ENCODE measurements at places on chromosomes 6 and 20.

DNA sequence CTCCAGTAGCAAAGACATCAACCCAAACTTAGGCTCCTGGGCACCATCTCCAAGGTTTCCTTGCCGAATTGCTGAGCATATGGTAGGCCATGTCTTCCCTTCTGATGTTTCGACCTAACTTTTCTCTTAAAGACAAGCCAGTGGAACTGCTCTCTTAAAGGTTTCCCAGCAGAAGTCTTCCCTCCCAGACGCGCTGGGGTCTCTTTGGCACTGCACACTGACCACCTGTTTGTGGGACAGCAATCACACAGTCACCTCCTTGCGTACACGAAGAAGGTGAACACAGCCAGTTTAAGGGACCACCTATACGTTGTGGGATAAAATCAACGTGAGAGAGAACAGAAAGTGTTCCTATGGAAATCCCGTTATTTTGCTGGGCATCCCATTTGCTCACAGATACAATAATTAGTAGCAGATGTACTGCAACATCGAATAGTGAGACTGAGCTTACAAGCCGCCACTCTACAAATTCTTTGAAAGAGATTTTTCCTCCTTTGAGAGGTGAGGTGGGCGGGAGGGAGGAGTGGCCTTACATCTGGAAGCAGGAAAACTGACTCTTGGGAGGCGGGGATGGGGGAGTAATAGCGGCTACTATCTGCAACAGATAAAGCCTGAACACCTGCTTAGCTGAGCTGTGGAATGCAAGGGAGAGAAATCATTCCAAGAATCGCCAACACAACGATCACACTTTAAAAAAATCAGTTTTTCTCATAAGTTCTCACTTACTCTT lies 9.9 kb downstream of the GRIK2 start:
- no peak for DNase-seq

GRCh38 chr6:33343953-33344611 lies 26.5 kb upstream of the ZBTB22 start:
- DNase-seq, result no peak

DNA sequence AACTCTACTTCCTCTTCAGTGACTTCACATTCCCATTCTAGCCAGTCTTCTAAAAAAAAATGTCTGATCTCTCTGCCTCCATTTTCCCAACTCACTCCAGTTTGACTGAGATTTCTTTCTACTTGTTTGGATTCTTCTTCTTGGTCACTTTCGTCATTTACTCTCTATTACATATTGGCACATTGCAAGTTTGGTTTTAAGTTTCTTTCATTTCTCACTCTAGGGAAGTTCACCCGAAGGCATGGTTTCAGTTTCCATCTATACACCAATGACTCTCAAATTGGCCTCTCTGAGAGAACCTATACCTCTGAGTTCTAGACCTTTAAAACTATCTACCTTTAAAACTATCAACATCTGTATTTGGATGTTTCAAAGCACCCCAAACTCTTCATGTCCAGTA lies 51.3 kb downstream of the CD109 start:
- DNase-seq, result no peak

DNA sequence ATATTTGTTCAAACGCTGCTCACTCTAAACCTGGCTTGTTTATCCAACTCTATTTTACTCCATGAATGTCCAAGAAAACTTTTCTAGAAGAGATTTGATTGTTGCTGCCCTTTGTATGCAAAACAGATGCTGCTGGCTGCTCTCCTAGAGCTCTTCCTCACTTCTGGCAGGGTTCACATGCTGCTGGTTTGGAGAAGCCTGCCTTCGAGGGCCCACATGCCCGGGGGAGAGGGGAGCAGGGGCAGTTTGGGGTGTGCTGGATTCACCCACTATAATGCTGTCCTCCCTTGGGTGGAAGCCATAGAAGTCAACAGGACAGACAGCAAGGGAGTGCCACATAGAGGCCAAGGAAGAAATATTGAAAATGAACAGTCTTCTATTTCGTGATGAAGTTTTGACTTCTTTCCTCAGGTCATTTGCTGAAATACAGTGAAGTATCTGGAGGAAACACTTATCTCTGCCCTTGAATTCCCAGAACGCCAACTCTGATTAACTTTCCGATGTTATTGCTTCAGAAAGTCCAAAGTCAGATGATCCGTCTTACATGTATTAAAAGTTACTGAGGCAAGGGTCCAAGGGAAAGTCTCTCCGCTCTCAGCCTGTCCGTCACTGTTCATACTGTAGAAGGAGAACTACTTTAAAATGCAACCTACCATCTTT lies 32.4 kb downstream of the LY86 start:
- DNase-seq, result no peak

DNA sequence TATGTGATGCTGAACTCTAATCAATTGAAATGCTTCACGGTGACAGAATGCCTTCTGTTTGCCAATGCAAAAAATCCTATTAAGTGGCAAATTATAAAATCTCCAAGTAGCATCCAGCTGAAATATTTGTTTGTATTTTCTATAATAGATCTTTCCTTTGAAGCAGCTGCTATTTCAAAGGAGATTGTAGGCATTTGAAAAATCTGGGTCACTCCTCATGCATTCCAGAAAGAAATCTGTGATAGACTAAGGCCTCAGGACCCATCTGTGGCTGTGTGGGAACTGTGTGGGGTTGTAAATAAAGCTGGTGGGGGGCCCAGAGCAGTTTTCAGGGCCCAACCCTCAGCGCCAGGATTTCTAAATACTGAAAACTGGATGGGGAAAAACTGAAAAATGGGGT lies 216.9 kb upstream of the ARG1 start:
- no peak for DNase-seq

DNA sequence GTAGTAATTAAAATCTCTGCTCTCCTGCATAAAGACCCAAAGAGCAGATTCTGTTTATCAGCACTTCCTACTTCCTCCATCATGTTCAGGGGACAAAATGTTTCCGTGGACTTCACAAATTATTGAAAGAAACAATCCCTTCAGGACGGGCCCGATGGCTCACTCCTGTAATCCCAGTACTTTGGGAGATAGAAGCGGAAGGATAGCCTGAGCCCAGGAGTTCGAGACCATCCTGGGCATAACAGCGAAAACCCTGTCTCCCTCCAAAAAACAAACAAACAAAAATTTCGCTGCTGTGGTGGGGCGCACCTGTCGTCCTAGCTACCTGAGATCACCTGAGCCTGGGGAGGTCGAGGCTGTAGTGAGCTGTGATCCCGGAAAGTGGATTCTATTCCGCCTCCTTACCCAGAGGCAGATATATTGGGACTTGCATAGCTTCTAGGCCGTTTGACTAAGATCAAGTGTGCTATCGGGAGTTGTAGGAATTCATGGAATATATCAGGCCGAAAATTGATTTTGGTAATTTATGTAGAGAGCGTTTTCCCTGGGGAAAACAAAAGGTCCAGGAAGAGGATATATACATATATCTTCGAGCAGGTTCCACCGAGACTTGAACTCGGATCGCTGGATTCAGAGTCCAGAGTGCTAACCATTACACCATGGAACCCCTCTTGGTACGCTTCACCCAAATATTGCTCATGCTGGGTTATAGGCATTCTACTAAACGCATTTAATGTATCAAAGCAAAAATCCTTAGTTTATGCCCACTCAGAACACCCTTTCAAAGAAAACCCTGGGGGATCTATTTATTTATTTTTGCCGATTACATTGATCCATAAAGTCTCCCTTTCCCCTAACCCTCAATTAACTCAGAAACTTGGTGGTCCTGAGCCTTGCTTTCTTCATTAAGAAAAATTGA lies 74.5 kb upstream of the ZNF184 start:
- peak; percentile 32 for DNase-seq

GRCh38 chr20:2865630-2866029 lies 7.7 kb upstream of the PTPRA start:
- DNase-seq, result no peak

- DNase-seq, result no peak
Observed at GRCh38 chr6:151961809-151962208, 154.3 kb downstream of the ESR1 start.

- no peak for DNase-seq
Observed at GRCh38 chr6:159487636-159488035, 205.4 kb downstream of the SOD2 start.

GRCh38 chr6:13881621-13882165 lies 43.1 kb upstream of the RNF182 start:
- no peak for DNase-seq

DNA sequence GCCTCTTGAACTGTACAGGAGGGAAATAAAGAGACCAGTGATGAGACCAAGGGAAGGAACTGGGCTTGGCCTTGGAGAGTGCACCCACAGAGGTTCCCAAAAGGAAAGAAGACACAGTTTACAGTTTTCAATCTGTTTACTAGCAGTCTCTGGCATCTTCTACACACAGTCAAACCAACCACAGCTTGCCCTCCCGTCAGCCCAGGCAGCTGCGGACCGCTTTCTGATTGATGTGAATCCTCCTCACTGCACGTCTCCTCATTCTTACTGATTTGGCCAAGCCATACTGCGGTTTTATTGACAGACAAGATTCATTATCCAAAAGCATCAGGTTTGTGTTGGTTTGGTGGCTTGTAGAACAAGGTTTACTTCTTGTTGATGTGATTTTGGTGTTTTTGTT lies 104.5 kb upstream of the ASF1A start:
- no peak for DNase-seq

- no peak for DNase-seq
Observed at GRCh38 chr20:17960927-17961586, 7.5 kb downstream of the SNX5 start.

DNA sequence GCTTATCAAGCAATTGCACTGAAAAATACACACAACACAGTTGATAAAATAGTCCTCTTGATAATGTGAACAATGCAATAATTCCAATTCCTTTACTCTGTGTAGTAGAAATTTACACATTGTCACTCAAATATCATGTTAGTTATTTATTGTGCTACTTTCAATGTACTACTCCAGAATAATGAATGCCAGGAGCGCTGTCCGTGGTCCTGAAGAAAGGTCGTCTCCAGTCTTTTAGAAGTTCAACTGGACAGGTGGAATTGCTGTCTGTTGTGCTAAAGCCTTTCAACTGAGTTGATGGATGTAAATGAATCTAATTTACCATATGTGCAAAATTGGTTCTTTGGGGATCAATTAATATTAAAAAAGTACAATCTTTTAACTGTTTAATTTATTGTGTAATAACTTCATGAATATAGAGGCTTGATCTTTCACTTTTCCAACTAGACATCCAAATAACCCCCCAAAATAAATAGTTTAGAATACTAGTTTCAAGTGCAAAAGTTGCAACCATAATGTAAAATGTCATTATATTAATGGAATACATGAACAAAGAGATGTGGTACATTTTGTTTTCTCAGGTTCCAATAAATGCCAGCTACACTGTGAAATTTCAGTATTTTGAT lies 3.2 kb downstream of the GRIK2 start:
- DNase-seq, result peak; percentile 21

- no peak for DNase-seq
Observed at GRCh38 chr20:3461211-3461771, 9.5 kb upstream of the ATRN start.

DNA sequence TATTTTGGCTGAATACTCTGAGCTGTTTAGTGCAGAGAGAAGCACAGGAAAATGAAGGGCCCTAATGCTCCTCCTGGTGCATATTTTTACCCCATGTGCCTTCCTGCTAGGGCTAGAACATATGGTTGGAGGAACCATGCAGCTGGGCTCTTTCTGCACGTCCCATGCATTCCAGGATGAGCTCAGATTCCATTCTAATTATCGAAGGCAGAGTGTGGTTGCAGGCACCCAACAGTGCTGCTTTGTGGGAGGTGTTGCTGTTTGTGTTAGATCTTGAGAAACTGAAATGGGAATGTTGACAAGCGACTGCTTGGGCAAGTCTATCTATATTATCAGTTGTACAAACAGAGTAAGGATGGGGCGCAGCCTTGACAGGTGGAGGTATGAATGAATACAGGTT lies 419.5 kb downstream of the DHX35 start:
- DNase-seq, result no peak

GRCh38 chr6:22003287-22003686 lies 293.5 kb downstream of the PRL start:
- DNase-seq, result no peak

DNA sequence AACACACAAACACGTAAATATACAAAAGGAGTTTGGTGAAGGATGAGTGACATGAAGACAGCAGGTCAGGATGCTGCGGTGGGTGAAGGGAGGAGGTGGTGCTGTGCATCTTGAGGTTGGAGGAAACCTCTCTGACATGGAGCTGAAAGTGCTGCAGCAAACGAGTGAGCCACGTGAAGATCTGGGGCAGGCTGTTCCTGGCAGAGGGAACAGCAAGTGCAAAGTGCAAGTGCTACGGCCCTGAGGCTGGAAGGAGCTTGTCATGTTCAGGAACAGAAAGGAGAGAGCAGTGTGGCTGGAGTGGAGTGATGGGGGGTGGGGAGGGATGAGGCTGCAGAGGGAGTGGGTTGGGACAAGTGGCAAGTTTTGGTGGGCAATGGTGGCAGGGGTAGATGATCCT lies 24.8 kb upstream of the ANGPT4 start:
- DNase-seq, result no peak

DNA sequence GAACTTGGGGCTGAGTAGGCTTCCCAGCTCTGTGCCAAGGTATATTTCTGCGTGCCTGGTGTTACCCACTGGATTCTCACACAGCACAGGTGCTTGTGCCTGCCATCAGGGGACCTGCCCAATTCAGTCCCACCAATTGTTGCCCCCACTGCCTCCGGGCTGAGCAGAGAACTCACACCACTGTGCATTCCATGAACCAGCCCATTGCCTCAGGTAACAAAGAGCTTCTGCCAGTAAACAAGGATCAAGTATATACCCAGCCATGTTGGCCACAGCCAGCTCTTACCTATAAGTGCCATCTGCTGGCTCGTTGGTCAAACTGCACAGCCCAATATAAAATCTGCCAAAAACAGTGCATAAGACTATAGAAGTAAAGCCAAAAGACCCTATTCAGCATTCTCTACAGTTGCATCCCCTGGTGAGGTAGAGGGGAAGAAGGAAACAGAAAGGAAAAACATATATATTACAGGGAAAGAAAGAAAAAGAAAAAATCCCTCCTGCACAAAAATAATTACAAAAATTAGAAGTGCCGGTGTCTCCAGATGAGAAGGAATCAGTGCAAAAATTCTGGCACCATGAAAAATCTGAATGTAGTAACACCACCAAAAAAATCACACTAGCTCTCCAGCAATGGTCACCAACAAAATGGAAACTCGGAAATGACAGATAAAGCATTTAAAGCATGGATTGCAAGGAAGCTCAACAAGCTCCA lies 241.4 kb downstream of the IBTK start:
- DNase-seq, result no peak

GRCh38 chr6:155123520-155123919 lies 128.4 kb downstream of the TIAM2 start:
- DNase-seq, result no peak

DNA sequence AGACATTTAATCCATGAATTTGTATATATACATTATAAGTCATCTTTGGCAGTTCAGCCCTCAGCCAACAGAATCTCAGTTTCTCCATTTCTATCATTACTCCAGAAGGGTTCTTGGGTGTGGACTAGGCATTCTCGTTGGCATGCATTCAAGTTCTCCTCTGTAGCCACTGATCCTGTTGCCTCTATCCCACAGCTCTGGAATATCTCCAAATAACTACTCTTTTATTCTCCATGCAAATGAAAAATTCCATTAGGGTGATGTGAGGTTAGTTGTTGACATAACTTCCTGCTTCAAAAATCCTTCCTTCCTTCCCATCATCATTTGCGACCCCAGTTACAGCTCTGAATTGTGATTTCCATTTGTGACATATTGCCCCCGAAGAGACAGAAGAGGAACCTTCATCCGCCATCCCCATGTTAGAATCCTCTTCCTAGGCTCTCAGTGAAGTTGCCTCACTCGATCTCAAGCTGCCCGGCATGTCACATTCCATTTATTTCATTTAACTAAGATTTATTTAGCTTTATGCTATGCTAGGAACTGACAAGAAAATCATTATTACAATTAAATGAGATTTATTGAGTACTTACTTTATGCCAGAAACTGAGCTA lies 93.7 kb upstream of the EDN1 start:
- DNase-seq, result no peak

- no peak for DNase-seq
Observed at GRCh38 chr6:89970609-89971337, 76.5 kb downstream of the GJA10 start.

Measured in stimulated activated CD4-positive, alpha-beta T cell treated with anti-CD3 and anti-CD28 coated beads, TNF-alpha, amount 100 ng/mL, for 24 hours (primary cell).